HFFc6 (cell line): ENCODE measurements at places on chromosomes 3 and 15. TPM values are rescaled to one million over a fixed set of nuclear protein-coding genes. Genes with fewer than 3 reads are reported as not detected.

DNA sequence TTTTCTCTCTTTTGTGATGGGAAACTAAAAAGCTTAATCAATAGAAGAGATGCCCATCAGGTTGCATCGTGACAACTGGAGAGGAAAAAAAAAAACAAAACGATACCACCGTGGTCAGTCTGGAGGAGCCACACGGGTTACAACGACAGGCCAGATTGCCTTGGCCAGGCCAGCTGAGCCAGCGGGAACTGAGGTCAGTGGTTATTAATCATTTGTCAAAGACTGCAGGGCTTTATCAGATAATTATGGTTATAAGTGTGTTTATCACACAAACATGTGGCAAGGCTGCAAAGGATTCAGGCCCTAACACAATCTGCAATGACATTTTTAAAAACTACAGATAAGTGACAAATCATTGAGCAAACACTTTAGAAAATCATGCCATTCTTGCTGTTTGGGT lies 135.0 kb upstream of the FAM3D start:
- no peak for DNase-seq

DNA sequence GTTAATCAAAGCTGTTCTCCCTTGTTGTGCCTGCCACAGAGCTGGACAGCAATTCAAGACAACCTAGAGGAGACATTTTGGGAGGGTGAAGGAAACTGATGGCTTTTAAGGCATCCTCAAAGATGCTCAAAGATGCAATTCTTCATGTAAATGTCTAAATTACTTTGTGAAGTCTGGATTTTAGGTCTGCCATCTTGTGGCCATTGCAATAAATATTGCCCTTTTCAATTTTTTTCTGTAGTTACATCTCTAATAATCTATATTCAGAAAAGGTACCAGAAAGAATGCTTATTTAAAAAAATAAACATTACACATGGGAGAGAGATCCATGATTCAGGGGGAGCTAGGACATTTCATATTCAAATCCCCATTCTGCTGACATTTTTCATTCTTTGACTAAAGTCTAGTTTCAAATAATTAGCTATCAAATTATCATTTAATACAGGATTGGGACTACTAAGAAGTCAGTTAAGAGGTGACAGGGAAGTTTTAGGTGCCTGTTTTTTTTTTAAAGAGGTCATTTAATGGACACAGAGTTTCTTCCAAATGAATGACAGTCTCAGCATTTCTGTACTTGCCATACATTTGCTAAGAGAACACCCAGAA lies 259.8 kb upstream of the WNT5A start:
- DNase-seq, result no peak

GRCh38 chr3:11367143-11367693 lies 95.0 kb downstream of the ATG7 start:
- no peak for DNase-seq

DNA sequence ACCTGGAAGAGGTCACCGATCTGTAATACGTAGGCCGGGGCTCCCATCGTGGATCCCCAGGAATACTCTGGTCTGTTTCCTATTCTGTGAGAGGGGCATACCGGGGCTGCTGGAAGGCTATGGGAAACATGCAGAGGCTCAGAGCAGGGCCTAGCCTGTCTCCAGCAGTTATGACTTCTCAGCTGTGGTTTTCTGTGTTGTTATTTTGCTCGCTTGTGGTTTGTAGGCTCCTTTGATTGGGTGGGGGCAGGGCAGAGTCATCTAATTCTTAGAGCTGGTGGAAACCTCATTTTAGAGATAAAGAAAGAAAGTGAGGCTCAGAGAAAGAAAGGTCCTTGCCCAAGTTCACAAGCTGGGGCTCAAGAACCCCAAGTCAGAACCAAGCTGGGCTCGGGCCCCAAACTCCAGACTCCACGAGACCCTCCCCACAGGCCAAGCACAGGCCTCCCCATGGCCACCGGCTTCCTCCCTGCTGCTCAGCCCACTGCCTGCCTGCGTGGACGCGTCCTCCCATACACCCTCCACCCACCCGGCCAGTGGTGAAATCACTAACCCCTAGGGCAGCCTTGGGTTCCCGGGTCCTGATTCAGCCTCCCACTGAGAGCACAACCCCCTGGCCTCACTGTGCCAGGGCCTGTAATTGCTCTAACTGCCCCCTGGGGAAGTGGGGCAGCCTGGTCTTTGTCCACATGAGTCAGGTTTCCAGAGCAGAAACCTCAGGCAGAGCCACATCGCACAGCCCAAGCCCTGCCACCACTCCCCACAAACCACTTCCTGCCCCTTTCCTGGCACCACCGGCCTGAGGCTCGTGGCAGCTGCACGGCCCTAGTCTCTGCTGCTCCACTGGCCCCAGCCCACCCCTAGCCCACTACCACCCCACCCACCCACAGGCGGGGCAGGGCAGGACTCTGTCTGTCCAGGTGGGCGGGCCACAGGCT lies 270.8 kb downstream of the UACA start:
- DNase-seq, result peak; percentile 84

DNA sequence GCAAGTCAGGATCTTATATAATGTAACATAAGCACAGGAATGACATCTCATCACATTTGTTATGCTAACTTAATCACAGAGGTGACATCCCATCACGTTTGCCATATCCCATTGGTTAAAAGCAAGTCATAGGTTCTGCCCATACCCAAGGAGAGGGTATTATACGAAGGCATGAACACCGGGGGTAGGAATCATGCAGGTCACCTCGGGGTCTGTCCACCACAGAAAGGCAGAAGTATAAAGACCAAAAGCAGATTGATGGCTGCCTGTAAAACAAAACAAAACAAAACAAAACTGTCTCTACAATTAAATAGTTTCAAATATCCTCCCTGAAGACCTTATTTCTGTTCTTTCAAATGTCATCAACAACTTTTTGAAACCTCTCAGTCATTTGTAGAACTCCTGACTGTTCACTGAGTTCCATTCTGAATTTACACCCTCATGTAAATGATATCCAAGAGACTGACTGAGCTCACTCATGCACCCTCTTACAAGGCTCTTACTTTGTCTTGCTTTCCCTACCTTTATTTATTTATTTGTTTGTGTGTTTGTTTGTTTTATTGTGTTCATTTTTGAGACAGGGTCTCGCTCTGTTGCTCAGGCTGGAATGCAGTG lies 22.7 kb upstream of the ZNF639 start:
- DNase-seq, result no peak

Gene PIK3CB
- 12.6 and 14.3 TPM in 2 replicates for total RNA-seq

Gene CALML4
- 0.42 to 0.93 TPM (median 0.59 TPM) in 3 replicates for total RNA-seq

Gene MYL3
- 0.31 TPM in 1 of 3 replicates, not detected in the others for total RNA-seq

Gene ZNF80
- not detected in 3 replicates for total RNA-seq

DNA sequence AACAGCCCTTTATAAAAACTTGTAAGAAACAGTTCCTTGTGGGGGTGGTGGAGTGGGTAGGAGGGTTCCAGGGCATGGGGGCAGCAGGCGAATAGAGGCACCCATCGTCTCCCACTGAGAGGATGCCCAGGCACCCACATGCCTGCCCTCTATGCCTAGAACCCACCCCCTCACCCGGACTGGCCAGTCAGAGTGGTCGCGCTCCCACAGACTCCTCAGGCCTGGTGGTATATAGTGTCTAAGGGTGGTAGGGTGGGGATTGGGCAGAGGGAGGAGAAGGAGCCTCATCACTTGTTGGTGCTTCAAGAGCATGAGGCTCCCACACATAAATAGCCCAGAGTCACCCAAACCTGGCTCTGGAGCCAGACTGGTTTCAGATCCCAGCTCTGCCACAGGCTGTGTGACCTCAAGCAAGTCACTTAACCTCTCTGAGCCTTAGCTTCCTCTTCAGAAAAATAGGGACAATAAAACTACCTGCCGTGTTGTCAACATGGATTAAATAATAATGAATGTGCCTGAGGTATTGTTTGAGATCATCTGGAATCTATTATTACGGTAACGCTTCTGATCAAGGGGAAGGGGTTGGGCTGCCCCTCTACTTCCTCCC lies 262.1 kb downstream of the UACA start:
- DNase-seq, result no peak

Gene CFAP100
- not detected in 3 replicates for total RNA-seq

GRCh38 chr3:131242201-131242600 lies 139.4 kb upstream of the NUDT16 start:
- no peak for DNase-seq

Gene STRC
- not detected in 3 replicates for total RNA-seq

DNA sequence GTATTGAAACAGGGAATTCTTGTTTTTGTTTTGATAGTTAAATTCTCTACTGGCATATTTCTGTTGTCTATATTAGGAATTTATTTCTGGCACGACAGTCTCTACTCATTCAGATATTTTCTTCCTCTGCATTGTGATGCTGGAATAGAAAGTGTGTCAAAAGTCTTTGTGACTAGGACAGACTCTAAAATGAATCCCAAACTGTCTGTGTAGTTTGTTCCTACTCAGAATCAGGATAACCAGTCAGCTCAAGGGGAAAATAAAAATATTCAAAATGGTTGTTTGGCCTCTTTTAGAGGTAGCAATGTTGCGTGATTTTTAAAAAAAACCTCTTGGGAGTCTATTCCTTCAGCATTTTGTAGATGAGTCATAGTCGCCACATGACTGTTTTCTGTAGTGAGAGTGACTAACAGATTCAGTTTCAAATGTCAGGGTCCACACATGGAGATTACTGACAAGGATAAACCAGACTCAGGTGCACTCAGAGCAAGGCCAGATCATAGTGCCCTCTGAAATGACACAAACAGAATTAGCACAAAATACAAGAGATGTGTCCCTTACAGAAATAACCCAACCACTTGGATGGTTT lies 13.1 kb downstream of the SLC7A14 start:
- peak; percentile 77 for DNase-seq

Gene CISH
- 0.50 to 1.2 TPM (median 0.99 TPM) in 3 replicates for total RNA-seq
